ENCODE measurements at places on chromosomes 11 and 22.

DNA sequence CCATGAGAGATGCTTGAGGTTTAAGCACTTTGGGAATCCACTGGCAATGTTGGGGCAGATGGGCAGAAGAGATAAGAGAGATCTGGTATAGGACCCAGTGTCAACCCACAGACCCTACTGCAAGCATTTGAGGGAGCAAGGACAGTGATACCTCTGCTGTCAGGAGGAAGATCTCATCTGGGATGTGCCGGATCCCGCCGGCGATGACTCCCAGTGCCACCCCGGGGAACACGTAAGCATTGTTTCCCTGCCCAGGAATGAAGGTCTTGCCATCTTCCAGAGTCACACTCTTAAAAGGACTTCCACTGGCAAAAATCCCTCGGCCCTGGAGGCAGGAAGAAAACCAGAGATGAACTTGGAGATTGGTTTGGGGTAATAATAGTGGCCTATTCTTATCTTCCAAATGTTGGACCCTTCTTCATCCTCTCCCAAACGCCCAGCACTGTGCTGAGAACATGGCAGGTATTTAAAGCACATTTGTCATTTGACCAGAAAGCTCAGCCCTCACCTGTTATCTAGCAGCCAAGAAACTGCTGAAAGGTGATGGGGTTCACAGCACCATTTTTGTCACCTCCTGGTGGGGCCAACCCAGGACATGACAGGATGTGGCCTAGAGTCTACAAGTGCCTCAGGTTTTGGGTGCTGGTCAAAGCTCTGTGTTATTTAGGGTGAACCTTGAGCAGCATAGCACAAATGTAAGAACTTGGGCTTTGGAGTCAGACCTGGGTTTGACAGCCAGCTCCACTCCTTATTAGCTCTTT is 71.7 kb downstream of the CCDC81 start:
- DNase-seq: no peak

- peak; percentile 70 for DNase-seq
These were observed 6.9 kb downstream of the DPAGT1 start for GRCh38 chr11:119094816-119095065.

DNA sequence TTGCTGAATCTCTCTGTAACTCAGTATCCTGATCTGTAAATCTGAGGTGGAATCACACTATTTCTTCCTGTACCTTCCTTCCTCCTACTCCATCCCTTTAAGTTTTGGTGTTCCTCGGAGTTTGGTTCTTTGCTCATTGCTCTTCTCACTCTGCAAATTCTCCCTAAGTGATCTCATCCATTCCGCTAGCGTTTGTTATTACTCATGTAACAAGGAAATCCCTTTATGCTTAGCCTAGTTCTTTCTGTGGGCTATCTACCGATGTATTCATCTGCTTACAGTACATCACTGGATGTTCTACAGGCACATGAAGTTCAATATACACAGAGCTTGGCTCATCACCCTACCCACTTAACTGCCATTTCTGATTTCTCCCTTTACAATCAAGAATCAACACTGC is 1.6 kb upstream of the CEP295 start:
- DNase-seq: no peak

DNA sequence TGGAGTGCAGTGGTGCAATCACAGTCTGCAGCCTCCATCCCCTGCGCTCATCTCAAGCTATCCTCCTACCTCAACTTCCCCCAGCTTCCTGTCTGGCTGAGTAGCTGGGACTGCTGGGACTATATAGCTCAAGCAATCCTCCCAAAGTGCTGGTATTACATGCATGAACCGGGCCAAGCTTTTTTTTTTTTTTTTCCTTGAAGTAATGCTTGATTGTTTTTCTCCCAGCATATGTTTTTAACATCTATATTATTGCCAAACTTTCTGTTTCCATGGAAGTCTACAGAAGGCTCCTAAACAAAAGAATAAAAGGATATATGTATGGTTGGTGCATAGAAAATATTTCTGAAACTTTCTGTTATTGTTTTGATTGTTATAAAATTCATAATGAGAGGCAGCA is 853.6 kb downstream of the KCNA4 start:
- DNase-seq: no peak

DNA sequence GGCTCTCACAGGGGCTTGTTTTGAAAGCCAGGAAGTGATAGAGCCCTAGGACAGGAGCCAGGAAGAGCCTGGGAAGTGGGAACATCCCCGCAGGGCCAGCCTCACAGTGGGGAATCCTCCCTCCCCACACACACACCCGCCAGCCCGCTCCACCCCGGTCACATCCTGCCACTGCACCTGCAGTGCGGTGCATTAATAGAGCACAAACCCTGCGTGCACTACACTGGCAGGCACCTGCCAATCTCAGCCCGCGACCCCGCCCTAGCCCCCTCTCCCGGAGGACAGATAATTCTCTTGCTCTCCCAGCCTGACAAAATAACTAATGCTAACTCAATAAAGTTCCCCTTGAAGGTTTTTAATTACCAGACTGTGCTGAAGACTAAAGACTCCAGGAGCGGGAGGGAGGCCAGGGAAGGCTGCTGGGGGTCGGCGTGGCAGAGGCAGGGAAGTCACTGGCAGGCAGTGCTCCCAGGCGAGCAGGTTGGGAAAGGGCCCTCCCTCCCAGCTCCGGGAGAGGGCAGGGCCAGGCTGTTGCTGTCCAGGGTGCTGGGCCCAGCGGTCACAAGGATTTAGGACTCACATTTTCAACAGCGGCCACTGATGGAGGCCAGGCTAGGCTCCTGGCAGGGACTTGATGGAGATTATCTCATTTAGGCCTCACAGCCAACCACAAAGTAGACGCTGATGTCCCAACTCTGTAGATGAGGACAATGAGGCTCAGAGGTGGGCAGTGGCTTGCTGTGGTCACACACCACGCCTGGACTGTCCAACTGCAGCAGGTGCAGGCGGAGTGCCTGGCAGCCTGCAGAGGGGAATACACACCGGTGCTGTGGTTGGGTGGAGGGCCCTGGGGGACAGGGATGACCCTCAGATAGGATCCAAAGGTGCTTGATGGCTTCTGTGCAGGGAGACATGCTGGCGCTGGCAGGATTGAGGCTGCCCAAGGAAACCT is 23.9 kb upstream of the TCF20 start:
- peak; percentile 93 for DNase-seq
